Muscle of leg (tissue), 16 donors: ENCODE measurements at places on chromosomes 1 and 21. TPM values are rescaled to one million over a fixed set of nuclear protein-coding genes. Genes with fewer than 3 reads are reported as not detected.
A peak's percentile ranks its signal among the peaks of the same experiment; 100 is the strongest.

- peak; percentile 88 for DNase-seq
- peak overlapping the region; percentile 83 for H3K27ac ChIP-seq
- H3K4me3 ChIP-seq, result peak overlapping the region; percentile 67
- peaks cover 15% of the 10 kb centered on the region for H3K4me1 ChIP-seq
Observed at GRCh38 chr1:217089361-217090014, 366.3 kb upstream of the ESRRG start.

- H3K36me3 ChIP-seq, result no peaks in the 10 kb centered on the region
- no peak overlapping the region for H3K27ac ChIP-seq
- peaks cover 11% of the 10 kb centered on the region for H3K4me1 ChIP-seq
- H3K27me3 ChIP-seq, result no peaks in the 10 kb centered on the region
- DNase-seq, result no peak
Observed at GRCh38 chr1:86394416-86394815, 1.7 kb downstream of the ODF2L start.

DNA sequence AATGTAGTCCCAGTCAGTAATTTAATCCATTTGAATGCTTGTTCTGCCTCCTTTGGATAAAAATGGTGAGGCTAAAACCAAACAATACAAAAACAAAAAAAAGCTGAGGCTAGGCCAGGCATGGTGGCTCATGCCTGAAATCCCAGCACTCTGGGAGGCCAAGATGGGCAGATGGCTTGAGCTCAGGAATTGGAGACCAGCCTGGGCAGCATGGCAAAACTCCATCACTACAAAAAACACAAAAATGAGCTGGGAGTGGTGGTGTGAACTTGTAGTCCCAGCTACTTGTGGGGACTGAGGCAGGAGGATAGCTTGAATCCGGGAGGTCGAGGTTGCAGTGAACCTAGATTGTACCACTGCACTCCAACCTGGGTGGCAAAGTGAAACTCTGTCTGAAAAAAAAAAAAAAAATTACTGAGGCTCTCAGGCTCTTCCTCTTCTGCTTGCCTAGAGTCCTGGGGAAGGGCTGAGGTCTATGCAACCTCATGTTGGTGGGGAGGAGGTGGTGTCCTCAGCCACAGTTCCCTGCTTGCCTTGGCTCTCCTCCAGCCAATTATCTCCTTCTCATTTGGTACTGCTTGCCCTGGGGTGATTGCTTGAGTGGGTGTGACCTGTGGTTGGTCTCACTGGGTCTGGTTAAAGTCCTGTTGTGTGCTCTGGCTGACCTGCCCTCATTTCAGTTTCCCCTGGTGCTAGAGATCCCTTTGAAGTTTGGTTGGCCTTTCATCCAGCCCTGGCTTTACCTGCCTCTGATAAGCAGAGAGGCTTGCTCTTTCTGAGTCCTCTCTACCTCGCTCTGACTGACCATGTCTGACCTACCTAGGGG is 20.9 kb downstream of the S1PR1 start:
- H3K4me1 ChIP-seq, result no peaks in the 10 kb centered on the region
- no peaks in the 10 kb centered on the region for H3K27me3 ChIP-seq
- H3K4me3 ChIP-seq, result no peak overlapping the region
- no peak for DNase-seq
- H3K27ac ChIP-seq, result no peak overlapping the region
- no peaks in the 10 kb centered on the region for H3K36me3 ChIP-seq

DNA sequence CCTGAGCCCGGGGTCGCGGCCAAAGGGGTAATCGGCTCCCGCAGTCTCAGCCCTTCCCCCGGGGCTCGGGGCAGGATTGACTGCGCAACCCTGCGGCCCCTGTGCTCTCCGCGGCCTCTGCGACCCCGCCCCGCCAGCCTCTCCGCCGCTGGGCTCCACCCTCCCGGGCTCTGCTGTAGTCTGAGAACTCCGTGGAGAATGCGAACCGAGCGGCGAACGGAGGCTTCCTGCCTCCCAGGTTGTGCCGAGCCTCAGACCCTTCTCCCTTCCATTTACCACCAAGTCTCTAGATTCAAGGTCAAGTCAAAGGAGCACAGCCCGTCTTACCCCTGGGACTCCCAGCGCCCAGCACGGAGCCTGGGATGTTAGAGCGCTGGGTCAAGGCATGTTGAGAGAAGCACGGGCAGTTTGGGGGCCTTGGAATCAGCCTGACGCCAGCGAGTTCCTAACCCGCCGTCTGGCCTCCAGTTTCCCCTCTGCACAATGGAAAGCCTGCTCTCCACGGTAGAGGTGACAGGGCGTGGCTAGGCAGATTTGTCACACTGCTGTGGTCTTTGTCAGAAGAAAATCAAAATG is 3.0 kb downstream of the ATP2B4 start:
- H3K36me3 ChIP-seq, result peaks cover 5% of the 10 kb centered on the region
- peak overlapping the region; percentile 83 for H3K4me3 ChIP-seq
- DNase-seq, result peak; percentile 80
- H3K27me3 ChIP-seq, result no peaks in the 10 kb centered on the region

DNA sequence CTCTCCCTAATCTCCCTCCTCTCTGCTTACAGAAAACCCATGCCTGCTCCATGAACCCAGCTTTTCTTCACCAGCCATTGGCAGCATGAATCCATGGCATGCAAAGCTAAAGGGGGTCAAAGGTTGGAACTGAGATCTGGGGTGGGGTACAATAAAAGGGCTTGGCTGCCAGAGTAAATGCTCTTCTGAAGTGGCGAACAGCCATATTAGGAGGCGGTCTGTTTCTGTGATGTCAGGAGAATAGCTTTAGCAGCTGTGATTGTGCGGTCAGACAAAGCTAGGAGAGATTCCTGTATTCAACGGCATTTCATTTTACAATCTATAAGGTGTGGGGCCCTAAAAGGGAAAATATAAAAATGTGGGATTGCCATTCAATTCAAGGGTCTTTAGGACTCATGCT is 71.7 kb upstream of the TMPRSS2 start:
- no peak for DNase-seq
- H3K27me3 ChIP-seq, result no peaks in the 10 kb centered on the region
- H3K36me3 ChIP-seq, result no peaks in the 10 kb centered on the region
- no peak overlapping the region for H3K4me3 ChIP-seq
- no peaks in the 10 kb centered on the region for H3K4me1 ChIP-seq

DNA sequence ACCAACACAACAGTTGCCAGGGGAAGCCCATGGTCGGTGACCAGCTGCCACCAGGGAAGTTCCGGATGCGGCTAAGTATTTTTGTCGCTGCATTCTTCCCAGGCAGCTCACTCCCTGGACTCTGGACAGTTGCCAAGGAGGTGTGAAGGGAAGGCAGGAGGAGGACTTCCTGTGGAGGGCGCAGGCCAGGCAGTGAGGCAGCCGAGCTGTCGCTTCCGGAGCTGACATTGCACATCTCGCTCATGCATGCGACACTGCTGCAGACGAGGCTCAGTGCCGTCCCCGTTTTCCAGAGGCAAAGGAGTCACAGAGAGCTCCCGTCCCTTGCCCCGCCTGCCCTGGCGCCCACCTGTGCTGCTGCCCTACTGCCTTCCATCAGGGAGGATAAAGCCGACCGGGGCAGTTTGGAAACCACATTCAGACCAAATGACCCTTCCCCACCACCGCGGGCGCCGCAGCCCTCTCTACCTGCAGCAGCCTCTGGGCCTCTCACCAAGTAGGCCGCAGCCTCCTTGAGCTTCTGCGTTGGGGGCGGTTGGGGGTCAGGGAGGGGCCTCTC is 81.4 kb downstream of the NENF start:
- peaks cover 57% of the 10 kb centered on the region for H3K27me3 ChIP-seq
- H3K4me3 ChIP-seq, result peak overlapping the region; percentile 16
- no peak overlapping the region for H3K27ac ChIP-seq
- peak; percentile 73 for DNase-seq
- H3K36me3 ChIP-seq, result no peaks in the 10 kb centered on the region
- H3K4me1 ChIP-seq, result peaks cover 22% of the 10 kb centered on the region

DNA sequence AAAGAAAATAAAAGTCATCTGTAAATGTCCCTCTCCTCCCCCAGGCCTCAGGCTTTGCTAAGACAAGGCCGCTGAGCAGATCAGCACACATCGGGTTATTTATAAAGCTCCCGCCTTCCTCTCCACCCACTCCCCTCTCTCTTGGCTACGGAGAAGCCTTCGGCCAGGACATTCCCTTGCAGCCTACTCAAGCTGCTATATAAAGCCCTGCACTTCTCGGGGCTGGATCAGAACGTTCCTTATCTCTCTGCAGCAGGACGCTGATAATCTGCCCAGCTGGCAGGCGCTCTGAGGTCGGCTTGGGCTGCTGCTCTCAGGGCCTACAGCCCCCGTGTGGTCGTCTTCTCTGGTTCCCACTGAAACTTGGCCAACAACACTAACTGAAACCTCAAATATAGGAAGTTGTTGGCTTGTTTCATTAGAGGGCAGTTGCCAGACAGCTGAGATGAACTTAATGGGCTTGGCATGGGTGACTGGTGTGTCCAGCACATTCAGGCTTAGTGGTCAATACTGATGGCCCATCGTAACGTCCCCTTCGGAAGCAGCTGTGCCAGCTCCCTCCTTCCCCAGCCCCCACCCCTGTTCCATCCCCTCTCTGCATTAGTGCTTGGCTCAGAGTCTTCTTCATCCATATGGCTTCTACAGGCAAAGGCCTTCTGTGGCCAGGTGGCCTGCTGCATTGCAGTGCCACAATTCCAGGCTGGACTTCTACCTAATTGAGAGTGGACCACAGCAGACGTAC is 64.6 kb downstream of the IER5 start:
- H3K4me1 ChIP-seq, result peaks cover 18% of the 10 kb centered on the region
- H3K4me3 ChIP-seq, result no peak overlapping the region
- H3K27me3 ChIP-seq, result no peaks in the 10 kb centered on the region
- DNase-seq, result peak; percentile 93
- H3K27ac ChIP-seq, result peak overlapping the region; percentile 89

DNA sequence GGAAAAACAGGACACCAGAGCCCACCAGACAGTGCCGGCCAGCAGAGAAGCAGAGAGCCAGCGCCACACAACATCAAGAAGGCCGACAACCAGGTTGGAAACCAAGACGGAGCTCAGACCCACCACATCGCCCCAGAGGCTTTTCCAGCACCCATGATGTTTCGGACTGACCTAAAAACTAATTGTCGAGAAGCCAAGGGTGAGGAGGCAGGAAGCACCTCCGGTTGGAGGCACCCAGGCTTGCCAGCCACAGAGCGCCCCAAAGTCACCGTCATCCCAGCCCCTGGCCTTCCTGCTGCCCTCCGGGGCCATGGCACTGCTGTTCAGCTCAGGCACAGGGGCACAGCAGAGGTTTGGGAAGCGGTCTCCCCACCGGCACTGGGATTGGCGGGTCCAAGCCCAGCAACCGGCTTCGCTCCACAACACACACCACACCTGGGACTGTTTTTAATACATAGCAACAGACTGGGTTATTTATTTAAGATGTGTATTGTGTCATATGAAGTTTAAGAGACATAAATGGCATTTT is 67.2 kb downstream of the SLC37A1 start:
- H3K27me3 ChIP-seq, result no peaks in the 10 kb centered on the region
- no peaks in the 10 kb centered on the region for H3K36me3 ChIP-seq
- DNase-seq, result peak; percentile 72

DNA sequence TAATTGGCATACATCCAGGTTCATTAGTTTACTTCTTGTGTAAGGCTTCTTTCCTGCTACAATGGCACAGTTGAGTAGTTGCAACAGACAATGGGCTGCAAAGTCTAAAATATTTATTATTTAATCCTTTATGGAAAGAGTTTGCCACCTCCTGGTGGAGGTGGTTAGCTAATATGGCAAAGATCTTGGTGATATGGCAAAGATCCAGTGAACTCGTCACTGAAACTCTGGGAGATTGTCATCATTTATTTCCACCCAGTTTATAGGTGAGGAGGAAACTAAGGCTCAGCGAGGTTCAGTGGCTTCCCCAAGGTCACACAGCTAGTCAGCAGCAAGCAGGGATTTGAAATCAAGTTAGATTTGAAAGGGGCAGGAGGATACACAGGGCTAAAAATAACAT is 16.1 kb upstream of the IFFO2 start:
- no peak overlapping the region for H3K4me3 ChIP-seq
- no peaks in the 10 kb centered on the region for H3K36me3 ChIP-seq
- H3K27me3 ChIP-seq, result peaks cover 9% of the 10 kb centered on the region
- DNase-seq, result peak; percentile 48

DNA sequence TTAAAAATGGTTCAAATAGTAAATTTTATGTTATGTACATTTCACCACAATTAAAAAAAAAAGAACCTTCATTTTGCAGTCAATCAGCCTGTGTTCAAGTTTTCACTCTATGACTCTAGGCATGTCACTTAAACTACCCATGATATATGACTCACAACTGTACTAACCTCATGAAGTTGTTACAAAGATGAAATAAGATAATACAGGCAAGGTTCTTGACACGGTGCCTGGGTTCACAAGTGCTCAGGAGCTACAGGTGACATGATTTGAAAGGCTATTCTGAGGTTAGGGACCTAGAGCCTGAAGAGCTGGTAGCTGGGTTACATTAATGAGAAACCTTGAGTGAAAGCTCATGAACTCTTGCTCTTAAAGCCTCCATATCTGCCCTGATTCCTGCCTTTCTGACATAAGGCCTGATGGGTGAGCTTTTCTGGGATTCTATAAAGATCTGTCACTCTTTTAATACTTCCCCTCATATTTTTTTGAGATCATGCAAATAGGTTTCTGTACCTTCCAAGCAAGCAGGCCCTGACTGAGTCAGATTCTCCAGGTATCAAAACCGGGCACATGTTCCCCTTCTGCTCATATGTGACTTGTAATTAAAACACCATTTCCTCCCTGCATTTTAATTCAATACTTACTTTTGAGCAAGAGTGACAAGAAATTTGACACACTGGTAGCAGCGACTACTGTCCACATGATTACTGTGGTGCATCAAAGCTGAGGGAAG is 34.0 kb downstream of the PCSK9 start:
- no peaks in the 10 kb centered on the region for H3K27me3 ChIP-seq
- no peak for DNase-seq
- H3K36me3 ChIP-seq, result peaks cover 66% of the 10 kb centered on the region
- no peak overlapping the region for H3K4me3 ChIP-seq
- H3K4me1 ChIP-seq, result peaks cover 29% of the 10 kb centered on the region
- no peak overlapping the region for H3K27ac ChIP-seq

DNA sequence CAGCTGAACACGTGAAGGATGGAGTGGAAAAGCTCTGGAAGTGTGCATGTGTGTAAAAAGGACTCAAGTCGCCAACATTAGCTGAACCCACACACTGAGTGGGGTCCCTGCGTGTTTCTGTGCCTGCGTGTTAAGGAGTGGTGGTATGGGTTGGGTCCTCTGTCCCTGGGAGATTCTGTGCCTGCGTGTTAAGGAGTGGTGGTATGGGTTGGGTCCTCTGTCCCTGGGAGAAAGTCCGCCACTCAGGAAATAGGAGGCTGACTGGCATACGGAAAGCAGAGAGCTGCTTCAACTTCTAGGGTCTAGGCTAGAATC is 7.0 kb upstream of the SOX13 start:
- peaks cover 2% of the 10 kb centered on the region for H3K27me3 ChIP-seq
- H3K4me1 ChIP-seq, result peaks cover 13% of the 10 kb centered on the region
- DNase-seq, result no peak
- H3K36me3 ChIP-seq, result no peaks in the 10 kb centered on the region
- H3K27ac ChIP-seq, result no peak overlapping the region
- no peak overlapping the region for H3K4me3 ChIP-seq

Gene RNU1-4
- total RNA-seq, result 2,384 TPM

Gene ATP5PB
- total RNA-seq, result 368 TPM

Gene AMY1C
- total RNA-seq, result not detected

Gene HDGF
- 123 TPM for total RNA-seq

Gene CFHR2
- not detected for total RNA-seq

Gene MAP3K21
- 0.18 TPM for total RNA-seq

Gene LRRC3
- total RNA-seq, result 0.98 TPM

Gene TEX38
- total RNA-seq, result not detected
